ENCODE measurements at places on chromosomes 7 and 10.

DNA sequence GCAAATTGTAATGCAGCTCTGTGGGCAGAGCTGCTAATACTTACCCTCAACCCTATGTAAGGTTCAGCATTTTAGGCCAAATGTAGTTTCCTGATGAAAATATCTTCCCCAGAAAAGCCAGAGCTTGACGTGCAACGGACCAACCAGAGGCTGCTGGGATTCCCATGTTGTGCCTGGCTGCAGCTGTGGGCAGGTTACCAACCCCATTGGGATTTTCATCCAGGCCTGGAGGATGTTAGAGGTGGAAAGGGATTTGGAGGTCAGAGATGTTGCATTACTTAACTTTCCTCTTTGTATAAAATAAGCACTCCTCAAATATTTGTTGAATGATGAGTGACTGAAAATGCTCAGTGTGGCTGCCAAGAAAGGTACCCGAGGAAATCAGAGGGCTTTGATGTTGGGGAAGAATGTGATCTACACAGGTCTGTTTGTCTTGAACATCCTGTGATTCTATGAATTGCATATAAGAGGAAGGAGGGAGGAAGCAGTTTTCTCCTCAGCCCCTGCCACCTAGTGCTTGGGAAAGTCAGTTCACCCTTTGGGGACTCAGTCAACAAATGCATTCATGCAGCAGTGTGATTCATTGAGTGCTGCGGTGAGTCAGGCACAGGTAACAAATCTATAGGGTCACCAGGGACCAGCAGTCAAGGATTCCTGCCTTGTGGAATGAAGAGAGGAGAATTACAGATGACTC lies 487.2 kb downstream of the RPS24 start:
- peak; percentile 12 for DNase-seq

DNA sequence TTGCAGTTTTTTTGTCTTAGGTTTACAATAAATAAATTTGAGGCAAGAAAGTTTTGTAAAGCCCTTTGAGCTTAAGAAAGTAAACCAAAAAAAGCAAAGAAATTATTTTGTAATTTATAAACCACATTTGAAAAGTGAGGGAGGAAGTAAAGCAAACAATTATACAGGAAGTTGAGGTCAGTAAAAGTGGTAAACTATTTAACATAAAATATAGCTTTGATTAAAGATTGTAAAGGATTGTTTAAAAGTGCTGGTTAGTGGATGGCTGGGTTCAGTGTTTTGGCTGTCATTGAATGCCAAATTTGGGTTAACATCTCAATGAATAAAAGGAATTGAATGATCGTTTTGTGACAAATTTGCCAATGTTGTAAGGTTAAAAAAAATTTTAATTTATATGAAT lies 9.9 kb downstream of the SOSTDC1 start:
- no peak for DNase-seq

GRCh38 chr7:31263338-31263737 lies 77.2 kb downstream of the NEUROD6 start:
- no peak for DNase-seq

DNA sequence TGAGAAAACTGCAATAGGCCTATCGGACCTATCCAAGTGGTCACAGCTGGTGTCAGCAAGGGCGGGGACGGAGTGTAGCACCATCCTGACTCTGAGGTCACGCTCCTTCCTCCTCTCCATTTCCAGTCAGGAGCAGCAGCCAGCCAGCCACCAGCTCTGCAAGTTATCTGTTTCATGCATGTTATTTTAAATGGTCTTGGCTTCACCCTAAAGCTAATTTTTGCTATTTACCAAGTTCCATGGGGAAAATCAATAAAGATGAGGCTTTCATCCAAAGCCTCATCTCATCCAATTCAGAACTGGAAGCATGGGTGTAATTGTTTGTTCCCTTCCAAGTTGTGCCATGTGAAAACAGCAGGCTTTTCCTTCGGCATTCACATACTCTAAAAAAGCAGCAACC lies 49.3 kb downstream of the ICA1 start:
- DNase-seq: no peak

GRCh38 chr7:105325216-105325904 lies 63.4 kb downstream of the SRPK2 start:
- no peak for DNase-seq

- DNase-seq: no peak
Measured at GRCh38 chr7:43750016-43750887, 8.2 kb upstream of the BLVRA start.

DNA sequence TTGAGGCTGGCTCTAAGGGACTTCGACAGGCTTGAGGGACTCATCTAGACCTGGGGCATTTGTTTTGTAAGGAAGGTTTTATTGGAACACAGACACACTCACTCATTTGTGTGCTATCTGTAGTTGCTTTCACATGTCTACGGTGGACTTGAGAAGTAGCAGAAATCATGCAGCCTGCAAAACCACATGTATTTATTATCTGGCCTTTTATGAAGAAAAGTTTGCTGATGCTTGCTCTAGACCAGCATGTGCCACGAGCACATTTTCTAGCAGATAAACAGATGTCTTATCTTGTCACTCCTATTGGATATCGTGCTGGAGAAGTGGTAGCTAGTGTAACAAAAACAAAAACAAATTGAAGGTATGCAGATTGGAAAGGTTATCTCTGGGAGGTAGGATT lies 9.8 kb downstream of the UPP1 start:
- no peak for DNase-seq

DNA sequence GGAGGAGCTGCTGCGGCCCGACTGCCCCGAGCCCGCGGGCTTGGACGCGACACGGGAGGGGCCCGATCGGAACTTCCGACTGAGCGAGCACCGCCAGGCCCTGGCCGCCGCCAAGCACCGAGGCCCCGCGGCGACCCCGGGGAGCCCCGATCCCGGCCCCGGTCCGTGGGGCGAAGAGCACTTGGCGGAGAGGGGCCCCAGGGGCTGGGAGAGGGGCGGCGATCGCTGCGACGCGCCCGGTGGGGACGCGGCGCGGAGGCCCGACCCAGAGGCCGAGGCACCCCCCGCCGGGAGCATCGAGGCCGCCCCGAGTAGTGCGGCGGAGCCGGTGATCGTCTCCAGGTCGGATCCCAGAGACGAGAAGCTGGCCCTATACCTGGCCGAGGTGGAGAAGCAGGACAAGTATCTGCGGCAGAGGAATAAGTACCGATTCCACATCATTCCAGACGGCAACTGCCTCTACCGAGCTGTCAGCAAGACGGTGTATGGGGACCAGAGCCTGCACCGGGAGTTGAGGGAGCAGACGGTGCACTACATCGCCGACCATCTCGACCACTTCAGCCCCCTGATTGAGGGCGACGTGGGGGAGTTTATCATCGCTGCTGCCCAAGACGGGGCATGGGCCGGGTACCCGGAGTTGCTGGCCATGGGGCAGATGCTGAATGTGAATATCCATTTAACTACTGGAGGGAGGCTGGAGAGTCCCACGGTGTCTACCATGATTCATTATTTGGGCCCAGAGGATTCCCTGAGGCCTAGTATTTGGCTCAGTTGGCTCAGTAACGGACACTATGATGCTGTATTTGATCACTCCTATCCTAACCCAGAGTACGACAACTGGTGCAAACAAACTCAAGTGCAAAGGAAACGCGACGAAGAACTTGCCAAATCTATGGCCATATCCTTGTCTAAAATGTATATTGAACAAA lies 1.4 kb downstream of the OTUD1 start:
- peak; percentile 16 for DNase-seq

GRCh38 chr10:12605580-12606405 lies 256.4 kb downstream of the CAMK1D start:
- DNase-seq: peak; percentile 64
